ENCODE measurements at places on chromosomes 5 and 9.
A peak's percentile ranks its signal among the peaks of the same experiment; 100 is the strongest.

- DNase-seq, result peak; percentile 98
Observed at GRCh38 chr5:22754155-22754554, 99.0 kb downstream of the CDH12 start.

DNA sequence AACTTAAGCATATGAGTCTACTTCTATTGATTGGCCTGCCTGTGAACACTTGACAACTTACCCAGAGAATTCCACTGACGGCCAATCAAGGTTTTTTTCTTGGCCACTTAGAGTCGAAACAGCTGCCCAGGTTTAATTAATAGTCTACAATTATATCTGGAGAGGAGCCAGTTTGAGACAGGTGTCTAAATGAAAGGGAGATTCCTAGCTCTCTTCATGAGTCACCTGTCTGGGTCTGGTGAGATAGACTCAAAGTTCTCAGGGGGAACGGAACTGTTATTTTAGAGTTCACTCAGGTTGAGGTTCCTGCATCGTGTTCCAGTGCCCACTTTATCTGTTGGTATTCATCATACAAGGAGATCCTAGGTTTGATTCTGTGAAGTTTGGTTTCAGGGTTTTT lies 111.0 kb downstream of the CD180 start:
- no peak for DNase-seq

DNA sequence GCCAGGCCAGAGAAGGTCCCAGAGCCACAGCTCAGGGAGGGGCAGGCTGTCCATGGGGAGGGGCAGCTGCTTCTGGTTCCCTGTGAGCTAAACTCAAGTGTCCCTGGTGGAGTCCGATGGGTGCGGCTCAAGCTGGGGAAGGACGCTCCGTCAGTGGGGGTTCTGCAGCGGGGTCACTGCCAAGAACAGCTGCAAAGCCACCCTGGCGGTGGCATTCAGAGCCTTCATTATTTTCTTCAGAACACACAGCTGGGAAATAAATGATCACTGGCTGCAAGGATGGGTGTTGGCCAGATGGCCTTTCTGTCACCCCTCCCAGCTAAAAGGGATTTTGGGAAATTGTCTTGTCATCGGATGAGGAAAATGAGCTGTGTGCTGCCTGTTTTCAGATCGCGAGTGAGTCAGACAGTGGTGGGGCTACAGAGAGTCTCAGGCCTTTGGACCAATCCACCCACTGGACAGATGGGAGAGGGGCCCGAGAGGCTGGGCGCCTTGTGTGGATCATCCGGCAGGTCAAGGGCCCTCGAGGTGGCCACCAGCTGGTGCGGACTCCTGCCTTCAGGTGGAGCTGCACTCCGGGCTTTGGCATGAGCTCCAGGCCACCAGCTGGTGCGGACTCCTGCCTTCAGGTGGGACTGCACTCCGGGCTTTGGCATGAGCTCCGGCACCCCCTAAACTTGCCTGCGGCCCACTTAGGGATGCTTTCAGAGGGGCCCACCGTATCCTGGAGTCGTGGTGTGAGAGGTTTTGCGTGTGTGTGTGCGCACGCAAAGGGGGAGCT lies 17.9 kb upstream of the GFPT2 start:
- no peak for DNase-seq

DNA sequence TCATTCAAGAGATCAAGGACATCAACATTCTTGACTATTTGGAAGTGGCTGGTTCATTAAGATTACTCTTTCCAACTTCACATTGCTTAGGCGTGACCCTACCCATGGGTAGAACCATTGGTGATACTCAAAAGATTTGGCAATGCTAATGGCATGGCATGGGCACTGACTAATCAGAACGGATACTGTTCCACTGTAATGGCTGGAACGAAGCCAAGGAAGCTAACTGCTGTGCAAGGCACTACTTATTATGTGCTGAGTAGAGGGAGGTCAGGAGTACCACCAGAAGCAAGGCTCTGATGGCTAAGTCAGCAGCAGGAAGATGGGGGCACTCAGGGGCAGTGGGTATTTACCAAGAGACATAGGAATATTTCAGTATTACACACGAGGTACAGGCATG lies 31.9 kb downstream of the GNA14 start:
- no peak for DNase-seq

DNA sequence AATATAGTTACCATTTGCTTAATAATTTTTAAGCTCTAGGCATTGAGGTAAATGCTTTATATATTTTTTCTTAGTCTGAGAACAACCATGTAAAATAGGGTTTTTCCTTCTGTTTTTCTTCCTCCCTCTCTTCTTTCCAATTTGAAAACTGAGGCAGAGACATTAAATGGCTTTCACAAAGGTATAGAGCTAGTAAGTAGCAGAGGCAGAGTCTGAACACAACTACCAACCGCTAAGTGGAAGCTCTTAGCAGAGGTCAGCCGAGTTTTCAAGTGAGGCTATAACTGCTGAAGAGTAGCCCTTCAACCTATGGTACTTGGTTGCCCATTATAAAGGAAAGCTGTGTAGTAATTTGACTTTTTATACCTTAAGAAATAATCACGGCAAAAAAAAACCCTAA lies 187.1 kb downstream of the MEF2C start:
- no peak for DNase-seq

GRCh38 chr9:136019041-136019680 lies 58.0 kb upstream of the UBAC1 start:
- DNase-seq, result no peak

DNA sequence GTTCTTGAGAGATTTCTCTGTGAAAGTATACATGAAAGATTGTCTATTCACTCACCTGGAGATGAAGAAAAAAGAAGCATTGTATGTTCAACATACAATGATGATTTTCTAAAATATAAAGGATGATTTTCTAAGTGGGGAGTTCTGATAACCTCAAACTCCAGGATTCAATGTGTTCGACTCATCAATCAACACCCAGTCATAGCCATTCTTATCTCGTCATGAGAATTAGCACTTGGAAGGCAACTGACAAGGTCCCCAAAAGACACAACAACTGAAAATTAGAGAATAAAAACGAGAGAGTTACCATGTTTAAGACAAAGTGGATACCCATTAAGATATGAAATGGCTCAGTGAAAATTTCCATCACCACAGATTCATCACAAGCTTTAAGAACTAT lies 52.1 kb upstream of the SIMC1 start:
- no peak for DNase-seq

- DNase-seq, result no peak
Observed at GRCh38 chr5:14343376-14343775, 200.2 kb downstream of the TRIO start.

GRCh38 chr5:139667001-139667729 lies 19.0 kb downstream of the CXXC5 start:
- DNase-seq, result no peak

DNA sequence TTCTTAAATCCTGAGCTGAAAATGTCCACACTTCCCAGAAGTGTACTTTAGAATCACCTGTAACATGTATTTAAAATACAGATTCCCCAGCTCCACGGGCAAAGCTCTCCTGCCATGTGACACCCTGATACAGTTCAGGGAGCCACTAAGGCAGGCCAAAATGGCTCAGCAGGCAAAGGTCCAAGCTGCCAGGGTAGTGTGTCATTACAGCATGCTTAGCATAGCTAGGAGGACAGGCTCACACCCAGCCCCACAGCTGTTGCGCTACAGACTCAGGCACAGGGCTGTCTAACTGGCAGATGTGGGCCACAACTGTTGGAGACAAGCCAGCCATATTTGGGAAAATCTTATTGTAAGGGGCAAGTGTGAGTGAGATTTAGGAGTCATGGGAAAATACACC lies 73.0 kb downstream of the C9orf85 start:
- no peak for DNase-seq

Data from NCI-H446 treated with DMSO at 0.1 percent for 48 hours (cell line).